A549 treated with RU486 at 1 μM for 4 hours (cell line): ENCODE measurements at places on chromosomes 6 and 20. TPM values are rescaled to one million over a fixed set of nuclear protein-coding genes. Genes with fewer than 3 reads are reported as not detected.

IL17F gene
- total RNA-seq, result not detected in 5 replicates

NDUFAF5 gene
- 30.6 to 38.4 TPM (median 37.3 TPM) in 5 replicates for total RNA-seq

DBNDD2 gene
- total RNA-seq, result 23.3 to 31.4 TPM (median 26.8 TPM) in 5 replicates

COL9A3 gene
- total RNA-seq, result 0.18 to 0.87 TPM (median 0.43 TPM) in 5 replicates

CD83 gene
- 1.7 to 3.0 TPM (median 2.2 TPM) in 5 replicates for total RNA-seq

CRIP3 gene
- total RNA-seq, result 0.42 to 1.0 TPM (median 0.66 TPM) in 5 replicates
